ENCODE measurements at places on chromosomes 1 and 21. TPM values are rescaled to one million over a fixed set of nuclear protein-coding genes. Genes with fewer than 3 reads are reported as not detected.

Gene GPR89A
- 13.5 TPM for polyA plus RNA-seq

Gene PADI4
- not detected for polyA plus RNA-seq

Gene FBXO28
- polyA plus RNA-seq = 11.6 TPM

Gene CSF1
- 22.0 TPM for polyA plus RNA-seq

Gene RIPPLY3
- 0.07 TPM for polyA plus RNA-seq

Gene AADACL3
- polyA plus RNA-seq = not detected

DNA sequence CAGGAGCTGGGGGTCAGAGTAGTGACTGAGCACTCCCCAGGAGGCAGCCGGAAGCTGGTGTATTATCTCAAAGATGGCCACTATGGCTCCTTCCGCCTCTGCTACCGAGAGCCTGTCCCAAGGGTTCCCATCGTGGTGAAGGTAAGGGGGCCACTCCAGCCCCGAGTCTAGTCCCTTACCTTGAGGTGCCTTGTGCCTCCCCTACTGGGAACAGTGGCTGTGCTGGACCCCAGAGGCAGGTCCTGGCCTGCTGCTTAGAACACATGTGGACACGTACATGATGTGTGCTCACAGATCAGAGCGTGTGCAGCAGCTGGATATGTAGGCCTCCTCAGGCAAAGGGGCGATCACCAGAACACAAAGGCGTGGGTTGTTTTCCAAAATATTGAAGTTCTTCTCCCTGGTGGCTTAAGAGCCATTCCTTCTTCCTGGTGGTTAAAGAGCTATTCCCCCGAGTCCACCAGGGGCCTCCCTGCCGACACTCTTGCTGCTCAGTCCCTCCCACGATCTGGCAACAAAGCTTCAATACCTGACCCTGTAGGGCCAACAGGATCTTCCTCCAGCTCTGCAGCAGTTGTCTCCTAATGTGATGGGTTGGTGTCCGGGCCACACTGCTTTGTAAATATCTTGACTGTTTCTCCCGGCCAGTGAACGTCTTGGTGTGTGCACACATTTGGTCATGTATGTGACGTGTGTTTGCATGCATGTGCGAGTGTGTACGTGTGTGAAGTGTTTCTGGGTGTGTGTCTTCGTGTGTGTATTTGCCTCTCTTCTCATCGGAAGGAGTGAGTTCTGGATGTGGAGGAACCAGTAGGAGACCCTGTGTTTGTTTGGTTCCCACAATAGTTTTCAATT is 68.4 kb upstream of the TINAGL1 start:
- DNase-seq = no peak

DNA sequence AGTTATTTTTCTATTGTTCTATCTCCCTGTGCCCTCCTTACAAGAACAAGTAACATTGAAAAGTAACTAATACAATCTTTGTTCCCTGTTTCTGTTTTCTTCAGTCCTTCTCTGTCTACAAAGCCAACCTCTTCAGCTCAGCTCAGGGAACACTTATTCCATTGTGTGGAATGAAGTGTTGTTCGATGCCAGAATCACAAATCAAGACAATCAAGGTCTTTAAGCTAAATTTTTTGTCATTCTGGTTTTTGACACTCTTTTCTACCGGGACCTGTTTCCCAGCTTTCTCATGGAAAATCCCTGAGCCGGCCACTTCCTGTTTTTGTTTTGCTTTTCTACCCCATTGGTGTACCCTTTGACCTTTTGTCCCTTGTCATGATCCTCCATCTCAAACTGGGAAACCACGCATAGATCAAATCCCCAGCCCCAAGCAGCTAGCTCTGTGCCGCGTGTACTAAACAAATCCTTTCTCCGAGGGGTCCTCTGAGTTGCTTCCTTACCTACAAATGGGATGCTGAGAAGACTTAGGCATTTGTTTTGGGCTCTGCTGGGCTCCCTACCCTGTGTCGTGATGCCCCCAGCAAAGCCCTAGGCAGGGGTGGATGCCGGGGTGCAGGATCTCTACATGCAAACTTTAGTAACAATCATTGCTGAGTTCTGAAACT is 141.8 kb downstream of the TOMM20 start:
- DNase-seq = no peak

DNA sequence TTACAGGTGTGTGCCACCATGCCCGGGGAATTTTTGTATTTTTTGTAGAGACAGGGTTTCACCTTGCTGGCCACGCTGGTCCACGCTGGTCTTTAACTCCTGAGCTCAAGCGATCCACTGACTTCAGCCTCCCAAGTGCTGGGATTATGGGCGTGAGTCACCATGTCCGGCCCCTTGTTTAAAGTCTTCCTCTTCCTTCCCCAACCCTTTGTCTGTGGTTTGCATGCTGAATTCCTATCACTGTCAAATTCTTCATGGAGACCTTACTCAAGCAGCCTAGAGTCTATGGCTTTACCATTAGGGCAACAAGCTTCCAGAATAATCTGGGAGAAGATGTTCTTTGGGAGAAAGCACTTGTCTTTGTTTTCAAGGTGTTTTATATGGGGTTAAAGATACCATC is 34.7 kb downstream of the B3GALT5 start:
- DNase-seq = peak; percentile 63

GRCh38 chr1:981955-982558 is at the start of gene PERM1:
TSS of gene PERM1 (minus strand) at chr1:982093. CDS start at chr1:981029, 1,064 bp downstream.
- no peak for DNase-seq

- no peak for DNase-seq
Measured at GRCh38 chr1:22297999-22298398, 153.7 kb upstream of the ZBTB40 start.

DNA sequence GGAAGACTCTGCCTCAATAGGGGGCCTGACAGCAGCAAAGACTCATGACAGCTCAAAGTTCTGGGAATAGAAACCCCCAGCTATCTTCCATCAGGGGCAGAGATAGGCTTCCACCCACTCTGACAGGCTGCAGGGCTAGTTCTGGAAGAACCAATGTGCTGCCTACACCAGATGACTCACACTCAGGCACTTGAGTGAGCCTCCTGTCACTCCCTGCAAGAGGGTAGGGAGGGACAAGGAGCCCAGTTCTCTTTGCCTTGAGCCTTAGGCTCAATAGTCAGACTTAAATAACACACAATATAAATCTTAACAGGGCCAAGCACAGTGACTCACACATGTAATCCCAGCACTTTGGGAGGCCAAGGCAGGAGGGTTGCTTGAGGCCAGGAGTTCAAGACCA is 386.4 kb downstream of the HHAT start:
- no peak for DNase-seq

GRCh38 chr1:7646981-7647901 is 123.9 kb upstream of the VAMP3 start:
- DNase-seq = peak; percentile 46

GRCh38 chr1:38403667-38404066 is 357.1 kb upstream of the POU3F1 start:
- no peak for DNase-seq

DNA sequence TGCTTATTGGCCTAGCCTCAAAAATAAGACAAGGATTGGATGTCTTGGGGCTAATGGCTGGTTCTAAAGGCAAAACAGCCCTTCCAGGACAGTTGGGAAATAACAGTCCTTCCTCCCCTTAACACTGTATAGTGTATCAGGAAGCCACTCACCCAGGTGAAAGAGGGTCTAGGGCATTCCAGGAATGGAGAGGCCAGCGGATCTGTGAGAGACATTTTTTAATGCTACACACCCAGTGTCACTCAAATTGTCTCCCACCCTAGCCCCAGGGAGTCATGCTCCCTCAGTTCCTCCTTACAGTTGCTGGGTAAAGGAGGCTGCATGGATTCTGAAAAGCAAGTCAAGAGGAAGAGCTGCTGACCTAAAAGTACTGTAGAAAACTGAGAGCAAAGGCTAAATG is 24.1 kb upstream of the EXO1 start:
- DNase-seq = no peak

GRCh38 chr1:23799570-23800399 is 769 bp downstream of the GALE start:
- peak; percentile 56 for DNase-seq

All from IMR-90 (cell line).